ENCODE measurements at places on chromosomes 11 and 22.

DNA sequence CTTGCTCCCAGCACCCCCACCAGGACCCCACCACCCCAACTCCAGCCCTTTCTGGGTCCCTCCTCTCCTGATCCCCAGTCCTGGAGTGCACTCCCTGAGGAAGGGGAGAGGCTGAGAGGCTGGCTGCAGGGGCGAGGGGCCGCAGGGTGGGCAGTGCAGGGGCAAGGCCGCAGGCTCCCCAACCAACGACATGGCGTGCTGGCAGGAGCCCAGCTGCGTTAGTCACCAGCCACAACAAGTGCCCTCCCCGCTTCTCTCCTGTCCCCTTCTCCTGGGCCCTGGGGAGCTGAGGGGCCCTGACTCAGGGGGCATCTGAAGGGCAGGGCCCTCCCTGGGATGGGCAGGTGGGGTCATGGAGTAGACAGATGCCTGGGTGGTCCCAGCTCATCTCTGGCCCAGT lies 2.3 kb downstream of the CABP7 start:
- DNase-seq, result no peak

DNA sequence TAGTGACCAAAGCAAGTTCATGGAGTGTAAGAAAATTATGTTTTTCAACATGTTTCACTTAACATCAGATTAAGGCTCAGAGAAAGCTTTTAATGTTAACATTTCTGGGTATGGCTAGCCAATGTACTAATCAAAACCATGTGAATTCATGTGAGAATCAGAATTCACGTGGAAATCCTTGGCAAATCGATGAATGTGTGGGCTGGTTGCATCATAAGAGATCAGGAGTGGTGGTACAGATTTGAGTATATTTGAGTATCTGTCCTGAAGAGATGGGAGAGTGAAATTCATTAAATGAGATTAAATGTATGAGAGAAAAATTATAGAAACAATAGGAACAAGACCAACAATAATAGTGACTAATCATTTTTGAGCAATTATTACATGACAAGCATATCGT lies 638.6 kb upstream of the ANO5 start:
- no peak for DNase-seq

- DNase-seq, result no peak
Measured at GRCh38 chr22:50665212-50665611, 7.4 kb upstream of the SHANK3 start.

GRCh38 chr11:24594401-24594800 lies 97.5 kb downstream of the LUZP2 start:
- DNase-seq, result no peak

DNA sequence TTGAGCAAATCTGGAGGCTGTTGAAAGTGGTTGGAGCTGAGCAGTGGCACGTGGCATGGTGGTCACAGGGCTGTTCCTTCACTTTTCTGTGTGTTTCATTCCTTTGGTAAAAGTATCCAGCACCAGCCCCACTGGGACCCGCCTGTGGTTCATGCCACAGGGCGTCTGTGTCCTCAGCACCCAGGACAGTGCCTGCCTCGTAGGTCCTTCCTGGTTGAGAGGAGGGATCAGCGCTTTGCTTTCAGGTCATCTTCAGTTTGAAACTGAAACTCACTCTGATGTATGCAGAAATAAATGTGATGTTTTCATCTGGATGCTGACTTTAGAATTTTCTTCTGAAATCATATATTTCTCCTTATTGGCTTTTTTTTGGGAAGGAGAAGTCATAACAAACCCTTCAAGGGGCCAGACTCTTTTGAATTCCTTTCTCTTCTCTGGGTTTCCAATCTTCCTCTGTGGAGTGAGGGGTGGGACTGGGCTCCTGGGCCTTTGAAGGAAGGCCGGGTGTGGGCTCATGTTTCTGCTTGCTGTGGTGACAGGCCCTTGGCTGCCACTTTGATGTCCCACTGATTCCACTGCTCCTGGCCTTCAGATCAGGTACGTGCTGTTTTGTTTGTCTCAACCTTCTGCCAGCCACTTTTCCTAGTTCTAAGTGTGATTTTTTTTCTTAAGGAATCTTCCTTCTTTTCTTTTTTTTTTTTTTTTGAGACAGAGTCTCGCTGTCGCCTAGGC lies 26.2 kb downstream of the TBC1D22A start:
- DNase-seq, result no peak

DNA sequence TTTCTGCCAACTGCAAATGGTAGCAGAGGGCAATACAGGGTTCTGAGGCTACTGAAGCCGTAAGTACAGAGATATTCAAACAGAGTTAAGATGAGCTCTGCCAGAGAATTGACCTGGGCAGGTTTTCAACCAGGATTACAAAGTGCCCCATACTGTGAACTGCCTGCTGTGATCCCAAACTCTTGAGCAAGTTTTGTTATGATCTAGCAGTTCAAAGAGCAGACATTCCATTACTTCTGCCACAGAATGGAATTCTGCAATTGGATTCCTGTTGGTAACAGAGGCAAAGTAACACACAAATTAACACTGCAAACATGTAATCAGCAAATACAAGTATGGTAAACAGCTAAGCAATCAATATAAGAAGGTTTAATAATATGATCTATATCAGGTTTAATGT lies 31.2 kb downstream of the ALG9 start:
- DNase-seq, result no peak

- no peak for DNase-seq
Measured at GRCh38 chr22:46737105-46737975, 712 bp downstream of the CERK start.

DNA sequence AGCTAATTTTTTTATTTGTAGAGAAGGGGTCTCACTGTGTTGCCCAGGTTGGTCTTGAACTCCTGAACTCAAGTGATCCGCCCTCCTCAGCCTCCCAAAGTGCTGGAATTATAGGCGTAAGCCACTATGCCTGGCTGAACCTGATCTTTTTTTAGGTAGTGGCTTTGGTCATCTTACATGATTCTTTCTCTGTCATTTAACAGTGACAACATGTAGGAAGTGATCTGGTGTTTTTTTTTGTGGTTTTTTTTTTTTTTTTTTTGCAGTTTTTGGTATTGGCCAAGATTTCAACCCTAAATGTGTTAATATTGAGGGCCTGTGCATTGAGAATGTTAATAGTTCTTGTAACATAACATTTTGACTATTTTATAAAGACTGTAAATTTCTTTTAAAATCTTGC lies 8.0 kb upstream of the FERMT3 start:
- no peak for DNase-seq

GRCh38 chr11:86934926-86935579 lies 20.1 kb downstream of the FZD4 start:
- no peak for DNase-seq

DNA sequence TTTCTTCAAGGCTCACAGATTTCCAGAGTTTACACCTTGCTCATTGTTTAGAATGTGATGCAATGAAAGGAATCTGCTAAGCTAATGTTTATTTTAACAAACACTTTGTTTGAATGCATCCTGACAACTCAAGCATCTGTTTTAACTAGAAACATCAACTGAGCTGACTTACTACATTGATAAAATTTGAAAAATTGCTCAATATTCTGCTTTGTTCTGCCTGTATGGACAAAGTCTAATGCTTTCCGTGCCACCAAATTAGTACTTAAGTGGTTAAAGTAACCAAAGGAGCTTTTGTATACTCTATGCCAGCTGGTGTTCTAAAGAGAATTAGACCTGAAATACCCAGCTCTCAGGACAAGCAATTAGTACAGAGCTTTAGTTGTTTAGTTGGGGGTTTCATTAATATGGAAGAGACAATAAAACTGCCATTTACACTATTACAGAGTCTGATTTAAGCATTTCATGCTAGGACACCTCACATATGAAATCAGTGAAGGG lies 105.2 kb downstream of the MAML2 start:
- no peak for DNase-seq

- no peak for DNase-seq
Measured at GRCh38 chr11:86675017-86675416, 2.6 kb upstream of the ME3 start.

GRCh38 chr11:15057329-15057728 lies 16.1 kb upstream of the CALCB start:
- DNase-seq, result no peak

DNA sequence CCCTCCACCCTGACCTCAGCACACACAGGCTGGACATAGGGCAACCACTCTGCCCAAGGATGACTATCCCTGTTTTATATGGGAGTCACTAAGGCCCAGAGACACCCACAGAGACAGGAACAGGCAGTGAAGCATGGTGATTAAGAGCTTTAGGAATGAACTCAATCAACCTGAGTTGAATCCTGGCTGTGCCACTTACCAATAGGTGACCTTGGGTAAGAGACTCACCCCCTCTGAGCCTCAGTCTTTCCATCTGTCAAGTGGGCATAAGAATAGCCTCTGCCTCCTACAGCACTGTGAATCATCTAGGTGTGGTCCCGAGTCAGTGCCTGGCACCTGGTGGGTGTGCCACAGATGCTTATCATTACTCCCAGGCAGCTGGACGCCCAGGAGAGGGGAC lies 6.8 kb downstream of the CRYBB1 start:
- no peak for DNase-seq

- no peak for DNase-seq
Measured at GRCh38 chr22:46964773-46965550, 202.5 kb downstream of the TBC1D22A start.

DNA sequence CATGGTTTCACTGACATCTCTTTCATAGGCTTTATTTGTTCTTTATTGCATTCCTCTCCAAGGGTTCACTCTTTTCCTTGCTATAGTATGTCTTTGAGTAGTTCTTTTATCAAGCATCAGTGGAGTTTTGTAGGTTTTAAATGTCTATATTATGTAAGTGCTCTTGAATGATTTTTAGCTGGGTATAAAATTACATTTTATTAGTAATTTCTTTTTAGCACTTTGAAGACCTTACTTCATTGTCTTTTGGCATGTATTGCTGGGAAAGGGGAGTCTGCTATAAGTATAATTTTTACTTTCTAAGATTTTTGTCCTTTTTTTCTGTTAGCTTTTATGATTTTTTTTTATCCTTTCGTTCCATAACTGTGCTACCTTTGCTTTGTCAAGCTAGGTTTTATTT lies 25.5 kb upstream of the CAT start:
- DNase-seq, result no peak

- no peak for DNase-seq
Measured at GRCh38 chr11:132804258-132804657, 728.0 kb downstream of the OPCML start.

- DNase-seq, result no peak
Measured at GRCh38 chr11:122632181-122632824, 23.2 kb upstream of the UBASH3B start.

- no peak for DNase-seq
Measured at GRCh38 chr22:20857247-20857643, 1.4 kb downstream of the PI4KA start.

GRCh38 chr11:74932797-74933196 lies 16.1 kb downstream of the XRRA1 start:
- DNase-seq, result no peak

- DNase-seq, result no peak
Measured at GRCh38 chr22:45425531-45426265, 12.2 kb downstream of the RIBC2 start.

GRCh38 chr11:111961389-111962300 lies 24.5 kb downstream of the DIXDC1 start:
- DNase-seq, result no peak

DNA sequence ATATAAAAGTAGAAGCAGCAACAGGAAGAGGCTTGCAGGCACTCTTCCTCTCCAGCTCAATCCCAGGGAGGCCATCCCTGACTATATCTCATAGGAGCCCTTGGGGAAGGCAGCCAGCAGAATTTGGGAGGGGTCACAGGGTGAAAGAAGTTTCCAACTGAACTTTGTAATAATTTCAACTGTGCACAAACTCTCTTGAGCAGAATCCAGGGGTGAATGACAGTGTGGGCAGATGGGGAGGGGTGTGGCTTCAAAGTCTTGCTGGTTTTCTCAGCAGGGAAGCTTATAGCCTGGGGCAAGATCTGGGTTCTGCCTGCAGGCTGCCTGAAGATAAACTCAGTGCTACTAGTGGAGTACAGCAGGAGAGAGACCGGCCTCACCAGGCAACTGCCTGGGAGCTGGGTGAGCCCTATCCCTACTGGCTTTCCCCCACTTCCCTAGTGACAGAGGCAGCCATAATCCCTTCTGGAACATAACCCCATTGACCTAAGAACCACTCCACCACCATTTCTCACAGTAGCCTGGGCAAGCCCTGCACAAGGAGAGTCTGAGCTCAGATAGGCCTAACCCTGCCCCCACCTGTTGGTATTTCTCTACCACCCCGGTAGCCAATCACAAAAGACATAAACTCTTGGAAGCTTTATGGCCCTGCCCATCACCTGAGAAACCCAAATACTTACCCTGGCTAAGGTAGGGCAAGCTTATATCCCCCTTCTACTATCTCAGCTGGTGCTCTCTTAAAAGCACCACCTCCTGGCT lies 17.8 kb upstream of the TTC12 start:
- DNase-seq, result no peak

DNA sequence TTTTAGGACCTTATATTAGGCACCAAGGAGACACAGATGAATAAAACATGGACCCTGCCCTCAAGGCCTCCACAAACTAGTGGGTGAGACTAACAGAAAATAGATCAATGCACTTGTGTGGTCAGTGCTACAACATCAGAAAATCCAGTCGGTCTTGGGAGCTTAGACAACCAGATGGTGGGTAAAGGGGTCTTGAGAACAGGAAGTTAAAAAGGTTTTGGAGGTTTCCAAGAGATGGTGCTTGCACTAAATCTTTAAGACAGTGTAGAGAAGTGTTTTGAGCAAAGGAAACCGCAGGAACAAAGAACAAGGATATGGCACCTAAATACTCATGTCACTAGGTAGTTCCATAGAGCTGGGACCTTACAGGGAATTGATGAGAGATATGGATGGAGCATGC lies 56.2 kb downstream of the GALNT18 start:
- no peak for DNase-seq

- no peak for DNase-seq
Measured at GRCh38 chr11:62919898-62920640, 1.1 kb downstream of the CHRM1 start.

DNA sequence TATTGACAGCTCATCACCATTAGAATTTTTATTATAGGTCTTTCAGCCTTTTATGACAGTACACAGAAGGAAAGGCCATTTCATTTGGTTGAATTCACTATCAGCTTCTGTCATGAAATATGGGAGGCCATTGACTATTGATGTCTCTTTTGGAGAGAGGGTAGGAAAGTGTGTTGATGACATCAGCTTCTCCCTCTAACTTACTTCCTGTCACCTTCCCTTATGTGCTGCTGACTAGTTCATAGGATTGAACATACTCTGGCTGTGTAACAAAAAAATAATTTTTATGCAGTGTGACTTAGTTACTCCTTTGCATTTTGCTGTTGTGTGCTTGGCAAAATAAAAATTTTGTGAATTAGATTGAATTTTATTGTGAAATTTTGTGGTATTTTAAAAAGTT lies 769.2 kb downstream of the METTL15 start:
- no peak for DNase-seq

DNA sequence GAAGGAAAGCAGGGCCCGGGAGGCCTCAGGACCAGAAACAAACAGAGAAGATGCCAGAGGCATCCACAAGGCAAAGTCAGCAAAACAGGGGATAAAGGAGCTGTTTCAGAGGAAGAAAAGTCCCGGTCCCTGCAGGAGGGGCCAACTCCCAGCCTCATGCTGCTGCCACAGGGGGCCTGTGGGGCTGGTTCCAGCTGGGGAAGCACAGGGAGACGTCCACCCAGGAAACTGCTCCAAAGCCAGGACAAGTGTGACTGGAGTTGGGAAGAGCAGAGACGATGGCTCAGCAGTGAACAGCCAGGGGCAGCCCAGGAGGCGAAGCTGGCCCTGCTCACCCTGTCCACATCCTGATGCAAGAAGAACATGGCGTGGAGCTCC lies 454.4 kb downstream of the BRD1 start:
- DNase-seq, result no peak
